Karpas-422 (cell line): ENCODE measurements at places on chromosomes 5 and 9.

- no peak for DNase-seq
These were observed 274.8 kb upstream of the PANK3 start for GRCh38 chr5:168853972-168854371.

DNA sequence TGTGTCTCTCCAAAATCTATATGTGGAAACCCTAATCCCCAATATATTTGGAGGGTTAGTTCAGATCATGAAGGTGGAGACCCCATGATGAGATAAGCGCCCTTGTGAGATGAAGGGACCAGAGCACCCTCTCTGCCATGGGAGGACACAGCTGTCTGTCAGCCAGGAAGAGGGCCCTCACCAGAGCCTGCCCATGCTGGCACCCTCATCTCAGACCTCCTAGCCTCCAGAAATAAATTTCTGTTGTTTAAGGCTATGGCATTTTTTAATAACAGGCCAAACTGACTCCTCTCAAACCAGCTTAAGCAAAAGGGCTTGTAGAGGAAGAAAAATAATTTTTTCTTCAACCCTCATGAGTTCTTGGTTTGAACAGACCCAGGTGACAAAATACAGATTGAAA lies 79.2 kb upstream of the MAMDC2 start:
- no peak for DNase-seq

DNA sequence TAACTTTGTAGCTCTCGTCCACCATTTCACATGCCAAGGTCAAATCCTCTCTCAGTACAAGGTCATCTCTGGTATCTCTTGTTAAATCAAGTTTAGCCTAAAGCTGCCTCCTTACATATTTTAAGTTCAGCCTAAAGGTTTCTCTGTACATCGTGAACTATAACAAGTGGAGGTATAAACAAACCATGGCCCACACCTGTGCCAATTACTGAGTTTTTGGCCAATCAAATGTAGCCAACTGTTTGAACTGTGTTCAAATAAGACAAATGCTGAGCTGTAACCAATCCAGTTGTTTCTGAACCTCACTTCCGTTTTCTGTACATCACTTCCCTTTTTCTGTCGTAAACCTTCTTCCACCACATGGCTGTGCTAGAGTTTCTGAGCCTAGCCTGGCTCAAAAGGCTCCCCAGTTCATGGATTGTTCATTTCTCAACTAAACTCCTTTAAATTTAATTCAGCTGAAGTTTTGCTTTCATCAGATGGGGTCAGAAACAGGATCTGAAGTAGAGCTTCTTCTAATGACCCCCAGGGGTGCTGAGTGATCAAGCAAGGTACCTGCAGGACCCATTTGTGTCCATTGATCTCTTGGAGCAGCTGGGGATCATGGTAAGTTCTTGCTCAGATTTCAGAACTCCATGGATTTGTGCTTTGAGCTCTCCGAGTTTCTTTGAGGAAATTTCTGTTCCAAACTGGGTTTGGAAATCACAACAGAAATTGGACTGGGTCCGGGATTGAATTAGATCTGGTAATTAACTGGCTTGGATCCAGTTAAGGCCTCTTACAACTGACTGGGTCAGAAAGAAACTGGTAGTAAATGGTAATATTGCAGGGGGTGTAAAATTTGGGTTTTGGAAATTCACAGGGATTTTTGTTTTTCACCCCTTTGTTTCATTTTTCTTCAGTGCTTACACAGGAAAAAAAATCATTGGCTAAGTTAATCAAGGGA lies 11.0 kb upstream of the NANS start:
- DNase-seq: peak; percentile 96

DNA sequence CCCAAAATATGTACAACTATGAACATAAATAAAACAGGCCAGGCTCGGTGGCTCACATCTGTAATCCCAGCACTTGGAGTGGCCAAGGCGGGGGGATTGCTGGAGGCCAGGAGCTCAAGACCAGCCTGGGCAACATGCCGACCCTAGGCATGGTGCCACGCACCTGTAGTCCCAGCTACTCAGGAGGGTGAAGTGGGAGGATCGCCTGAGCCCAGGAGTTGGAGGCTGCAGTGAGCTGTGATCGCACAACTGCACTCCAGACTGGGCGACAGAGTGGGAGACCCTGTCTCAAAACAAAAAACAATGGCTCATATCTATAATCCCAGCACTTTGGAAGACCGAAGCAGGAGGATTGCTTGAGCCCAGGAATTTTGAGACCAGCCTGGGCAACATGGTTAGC lies 1.5 kb downstream of the HAUS6 start:
- DNase-seq: no peak

DNA sequence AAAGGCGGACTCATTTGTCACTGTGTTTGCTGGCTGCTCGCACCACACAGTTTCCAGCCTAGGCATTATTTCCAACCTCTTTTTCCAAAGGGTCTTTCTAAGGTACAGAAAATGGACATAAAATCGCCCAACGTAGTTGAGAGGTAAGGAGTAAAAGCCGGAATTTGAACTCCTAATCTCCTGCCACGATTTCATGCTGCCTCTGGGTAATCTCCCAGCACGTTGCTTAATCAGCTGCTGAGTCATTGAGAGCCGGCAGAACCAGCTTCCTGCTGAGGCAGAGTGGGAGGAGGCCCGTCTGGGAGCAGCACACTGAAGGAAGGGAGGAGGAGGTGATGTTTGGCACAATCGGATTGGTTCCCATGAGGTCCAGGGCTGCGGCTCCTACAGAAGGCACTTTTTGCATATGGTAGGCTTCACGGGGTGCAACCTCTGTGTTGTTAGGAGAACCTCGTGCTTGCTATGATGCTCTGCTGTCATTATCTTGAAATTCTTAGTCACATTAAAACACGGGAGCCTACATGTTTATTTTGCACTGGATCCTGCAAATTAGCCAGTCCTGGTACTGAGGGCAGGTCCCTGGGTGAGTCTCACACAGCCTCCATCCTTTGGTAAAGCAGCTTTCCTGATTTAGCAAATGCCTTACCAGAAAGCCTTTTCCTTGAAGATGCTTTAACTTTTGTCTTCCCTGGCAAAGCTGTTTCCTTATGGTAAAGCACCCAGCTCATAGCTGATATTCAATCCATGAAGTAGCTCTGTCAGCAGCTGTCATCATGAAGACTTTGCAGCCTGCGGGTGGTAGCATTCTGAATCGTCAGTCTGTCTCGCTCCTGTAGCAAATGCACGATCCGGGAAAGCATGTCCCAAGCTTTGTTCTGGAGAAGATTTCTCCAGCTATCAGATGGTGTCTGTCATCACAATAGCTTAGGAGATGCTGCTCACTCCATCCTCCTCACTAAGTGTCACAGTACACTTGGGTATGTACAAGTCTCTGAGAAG lies 191.6 kb upstream of the MSX2 start:
- no peak for DNase-seq

DNA sequence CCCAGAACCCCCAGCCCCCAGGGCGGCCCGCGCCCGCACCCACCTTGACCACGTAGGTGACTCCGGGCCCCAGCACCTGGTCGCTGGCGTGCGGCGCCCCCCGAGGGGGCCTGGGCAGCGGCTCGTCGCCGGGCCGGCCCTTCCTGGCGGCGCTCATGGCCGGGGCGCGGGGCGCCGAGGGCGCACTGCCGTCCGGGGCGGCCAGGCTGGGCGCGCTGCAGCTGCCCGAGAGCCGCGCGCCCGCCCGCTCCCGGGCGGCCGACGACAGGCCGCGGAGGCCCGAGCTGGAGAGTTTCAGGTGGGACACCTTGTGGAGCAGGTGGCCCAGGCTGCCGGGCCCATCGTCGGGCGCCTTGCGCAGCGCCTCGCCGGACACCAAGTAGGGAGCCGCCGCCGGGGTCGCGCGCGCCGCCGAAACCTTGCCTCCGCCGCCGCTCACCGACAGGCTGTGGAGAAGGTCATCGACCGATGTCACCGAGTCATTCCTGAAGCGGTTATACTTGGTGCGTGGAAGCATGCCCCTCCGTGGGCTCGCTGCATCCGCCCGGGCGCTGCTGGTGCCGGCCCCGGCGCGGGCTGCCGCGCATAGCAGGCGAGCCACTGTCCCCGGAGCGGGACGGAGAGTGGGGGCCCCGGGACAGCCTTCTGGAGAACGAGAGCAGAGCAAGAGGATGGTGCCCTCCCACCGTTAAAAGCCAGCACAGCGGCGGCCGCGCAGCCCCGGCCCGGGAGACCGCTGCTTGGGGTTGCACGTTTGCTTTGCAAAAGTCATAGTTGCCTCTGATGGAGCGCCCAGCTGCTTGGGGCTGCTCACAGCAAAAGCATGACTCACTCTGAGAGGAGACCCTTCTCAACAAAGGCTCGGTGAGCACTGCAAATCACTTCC lies at the start of gene SHC3:
Gene SHC3 (minus strand): TSS at position 875 of the 886 bp plus-strand sequence. CDS start 358 bp downstream, at position 517.
- no peak for DNase-seq

DNA sequence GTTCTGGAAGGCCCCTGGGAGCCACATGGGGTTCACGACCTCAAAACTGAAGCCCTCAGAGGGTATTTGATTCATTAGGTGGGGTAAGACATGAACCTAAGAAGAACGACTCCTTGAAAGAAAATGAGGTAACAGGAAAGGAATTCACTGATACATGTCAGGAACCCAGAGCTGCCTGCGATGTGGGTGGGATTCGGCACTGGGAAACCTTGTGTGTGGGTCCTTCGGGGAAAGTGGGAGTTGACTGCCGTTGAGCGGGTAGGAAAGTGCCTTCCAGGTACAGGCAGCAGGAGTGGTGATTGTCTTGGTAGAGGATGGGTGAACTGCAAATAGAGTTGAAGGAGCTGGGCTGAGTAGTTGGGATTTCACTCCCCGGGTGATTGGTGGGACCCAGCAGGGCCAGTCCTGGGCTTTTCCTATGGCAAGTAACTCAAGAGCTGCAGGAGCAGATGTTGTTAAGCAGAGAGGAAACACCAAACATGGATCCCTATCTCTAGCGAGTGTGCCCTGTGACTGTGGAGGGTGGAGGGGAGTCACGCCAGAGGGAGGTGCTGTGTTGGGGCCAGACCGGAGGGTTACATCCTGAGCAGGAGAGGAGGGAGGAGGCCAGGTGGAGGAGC lies 30.8 kb downstream of the ANKRD33B start:
- DNase-seq: no peak

DNA sequence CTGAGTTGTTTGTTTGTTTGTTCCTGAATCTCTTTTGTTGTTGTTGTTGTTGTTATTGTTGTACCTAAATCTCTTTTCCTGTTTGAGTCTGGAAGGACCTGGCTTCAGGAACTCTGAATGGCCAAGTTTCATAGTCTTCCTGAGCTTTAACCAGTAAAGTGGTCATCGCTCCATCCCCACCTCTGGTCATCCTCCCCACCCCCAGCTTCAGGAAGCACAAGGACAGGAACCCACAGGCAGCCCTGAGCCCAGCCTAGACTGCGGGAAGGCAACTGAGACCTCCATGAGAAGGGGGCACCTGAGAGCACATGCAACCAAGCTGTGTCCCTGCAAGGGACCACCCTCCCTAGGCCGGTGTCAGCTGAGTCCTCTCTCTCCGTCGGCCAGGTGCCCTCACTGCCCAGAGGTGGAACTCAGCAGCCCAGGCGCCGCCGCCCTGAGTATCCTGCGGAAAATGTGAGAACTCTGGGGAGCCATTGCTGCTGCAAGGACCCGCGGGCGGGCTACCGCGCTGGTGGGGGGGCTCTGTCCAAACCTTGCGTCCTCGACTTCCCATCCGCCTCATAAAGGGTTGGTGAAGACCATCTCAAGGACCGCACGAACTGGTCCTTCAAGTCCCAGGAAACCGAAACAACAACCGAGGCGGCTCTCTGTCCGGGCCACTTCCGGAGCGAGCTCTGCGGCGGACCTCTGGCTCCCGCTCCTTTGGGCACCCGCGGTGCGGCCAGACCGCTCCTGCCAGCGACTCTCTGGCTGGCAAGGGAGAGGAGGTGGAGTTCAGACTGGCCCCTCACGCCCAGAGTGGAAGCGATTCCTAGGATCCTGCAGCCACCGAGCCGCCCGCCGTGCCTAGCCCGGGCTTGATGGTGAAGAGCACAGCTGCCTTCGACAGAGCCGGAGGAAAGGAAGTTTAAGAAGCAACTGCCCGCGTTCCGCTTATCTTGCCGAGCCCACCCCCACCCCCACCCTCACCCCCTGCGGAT lies 4.2 kb downstream of the BARX1 start:
- no peak for DNase-seq

GRCh38 chr5:37836235-37836591 lies 3.6 kb downstream of the GDNF start:
- DNase-seq: no peak

DNA sequence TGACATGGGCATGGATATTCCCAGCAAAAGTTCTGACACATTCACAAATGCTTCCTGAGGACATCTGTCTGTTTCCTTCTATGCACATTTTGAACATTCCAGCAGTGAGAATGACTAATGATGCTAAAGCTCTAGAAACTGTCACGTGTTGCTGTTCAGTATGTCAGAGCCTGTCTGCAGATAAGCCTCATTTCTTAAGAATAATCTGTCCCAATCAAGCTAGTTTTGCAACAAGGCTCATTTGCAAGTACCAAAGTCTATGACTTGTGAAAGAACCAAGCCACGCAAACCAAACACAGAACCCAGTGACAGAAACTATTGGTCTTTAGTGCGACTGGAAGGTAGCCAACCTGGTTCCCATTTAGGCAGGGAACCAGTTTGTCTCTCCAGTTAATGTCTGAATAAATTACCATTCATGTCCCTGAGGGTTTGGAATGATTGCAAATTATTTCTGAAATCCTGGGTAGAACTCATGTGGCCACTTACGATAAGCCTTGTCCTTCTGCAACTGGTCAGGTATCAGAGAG lies 178.5 kb downstream of the C9orf152 start:
- DNase-seq: no peak

- DNase-seq: peak; percentile 79
These were observed 472 bp downstream of the FBXO4 start for GRCh38 chr5:41925555-41925951.

GRCh38 chr9:126611592-126612325 lies 2.0 kb upstream of the LMX1B start:
- DNase-seq: peak; percentile 62

DNA sequence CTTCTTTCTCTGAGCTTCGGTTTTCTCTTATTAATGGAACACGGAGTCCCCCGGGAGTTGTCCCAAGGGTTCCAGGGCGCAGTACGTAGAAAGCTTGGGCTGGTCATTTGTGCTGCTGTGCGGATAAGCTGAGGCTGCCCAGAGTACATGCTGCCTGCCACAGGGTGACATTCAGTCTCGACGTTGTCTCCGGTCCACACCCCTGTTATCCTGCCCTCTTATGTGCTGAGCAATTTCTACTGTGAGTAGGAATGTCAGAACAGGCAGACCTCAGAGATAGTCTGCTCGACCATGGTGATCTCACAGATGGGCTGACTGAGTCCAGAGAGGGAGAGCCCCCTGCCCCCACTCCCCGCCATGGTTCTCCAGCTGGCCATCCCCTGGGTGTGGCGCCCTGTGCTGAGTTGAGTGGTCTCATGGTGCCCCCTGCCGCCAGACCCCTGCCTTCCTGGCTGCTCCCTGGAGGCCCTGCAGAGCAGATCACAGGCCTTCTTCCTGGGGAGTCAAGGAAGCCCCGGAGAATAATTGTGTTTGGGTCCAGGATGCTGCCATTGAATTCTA lies 124.0 kb downstream of the RGS3 start:
- DNase-seq: peak; percentile 81

DNA sequence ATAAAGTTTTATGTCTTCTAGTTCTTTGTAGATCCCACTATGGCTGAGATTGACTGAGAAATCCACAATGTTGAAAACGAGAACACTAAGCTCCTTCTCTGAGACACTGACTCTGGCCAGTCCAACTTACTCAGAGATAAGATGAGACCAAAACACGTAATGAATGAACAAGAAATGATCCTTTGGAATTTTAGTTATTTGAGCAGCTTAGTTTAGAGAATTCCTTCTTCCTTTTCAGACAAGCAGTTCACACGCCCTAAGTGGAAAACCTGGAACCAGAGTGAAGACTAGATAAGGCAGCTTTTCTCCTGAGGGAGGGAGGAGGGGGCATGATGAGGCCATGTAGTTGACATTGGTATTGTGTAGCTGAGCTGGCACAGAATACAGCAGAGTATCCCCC lies 139.6 kb downstream of the GABRB2 start:
- DNase-seq: no peak

- DNase-seq: no peak
These were observed 1.6 kb downstream of the GTF3C4 start for GRCh38 chr9:132671620-132672412.
